ENCODE measurements at places on chromosomes 7 and 10.

- no peak for DNase-seq
Observed at GRCh38 chr10:10609379-10609955, 408.2 kb upstream of the CELF2 start.

DNA sequence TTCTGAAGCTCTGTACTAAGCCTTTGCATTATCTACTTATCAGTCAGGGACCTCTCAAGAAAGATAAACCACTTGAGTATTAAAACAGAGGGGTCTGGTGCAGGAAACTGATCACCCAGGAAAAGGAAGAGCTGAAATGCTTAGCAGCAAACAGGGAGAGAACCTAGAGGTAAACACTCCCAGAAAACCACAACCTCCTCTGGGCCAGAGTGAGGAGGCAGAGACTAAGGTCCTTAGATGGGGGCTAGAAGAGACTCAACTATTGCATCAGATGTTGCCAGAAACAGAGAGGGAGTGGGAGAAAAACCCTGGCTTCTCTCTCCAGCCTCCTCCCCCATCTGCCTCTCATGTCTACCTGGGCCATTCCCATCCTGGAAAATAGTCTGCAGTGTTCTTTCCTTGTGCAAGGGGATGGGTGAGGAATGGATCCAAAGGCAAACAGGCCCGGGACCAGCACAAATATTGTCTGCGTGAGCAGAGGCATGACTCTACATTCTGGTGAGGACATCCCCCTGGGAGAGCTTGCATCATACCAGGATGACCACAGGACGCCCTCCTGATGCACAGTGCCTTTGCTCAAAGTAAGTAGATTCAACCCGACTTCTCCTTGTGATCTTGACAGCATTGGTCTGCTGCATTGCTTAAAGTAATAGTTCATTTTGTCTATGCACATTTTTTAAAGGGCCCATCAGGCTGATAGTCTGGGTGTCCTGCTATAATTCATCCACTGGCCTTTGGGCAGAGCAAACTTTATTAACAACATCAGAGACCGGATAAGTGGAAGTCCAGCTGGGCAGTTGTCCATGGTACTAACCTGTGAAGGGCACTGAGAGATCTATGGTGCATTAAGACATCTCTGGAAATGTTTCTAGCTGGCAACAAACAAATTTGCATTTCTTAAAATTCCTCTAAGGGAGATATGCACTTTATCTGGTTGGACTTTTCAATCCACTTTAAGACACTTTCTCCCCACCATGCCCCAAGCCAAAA lies 22.4 kb upstream of the ODAD2 start:
- DNase-seq, result no peak

GRCh38 chr7:131012477-131013031 lies 278.5 kb upstream of the KLF14 start:
- DNase-seq, result no peak

DNA sequence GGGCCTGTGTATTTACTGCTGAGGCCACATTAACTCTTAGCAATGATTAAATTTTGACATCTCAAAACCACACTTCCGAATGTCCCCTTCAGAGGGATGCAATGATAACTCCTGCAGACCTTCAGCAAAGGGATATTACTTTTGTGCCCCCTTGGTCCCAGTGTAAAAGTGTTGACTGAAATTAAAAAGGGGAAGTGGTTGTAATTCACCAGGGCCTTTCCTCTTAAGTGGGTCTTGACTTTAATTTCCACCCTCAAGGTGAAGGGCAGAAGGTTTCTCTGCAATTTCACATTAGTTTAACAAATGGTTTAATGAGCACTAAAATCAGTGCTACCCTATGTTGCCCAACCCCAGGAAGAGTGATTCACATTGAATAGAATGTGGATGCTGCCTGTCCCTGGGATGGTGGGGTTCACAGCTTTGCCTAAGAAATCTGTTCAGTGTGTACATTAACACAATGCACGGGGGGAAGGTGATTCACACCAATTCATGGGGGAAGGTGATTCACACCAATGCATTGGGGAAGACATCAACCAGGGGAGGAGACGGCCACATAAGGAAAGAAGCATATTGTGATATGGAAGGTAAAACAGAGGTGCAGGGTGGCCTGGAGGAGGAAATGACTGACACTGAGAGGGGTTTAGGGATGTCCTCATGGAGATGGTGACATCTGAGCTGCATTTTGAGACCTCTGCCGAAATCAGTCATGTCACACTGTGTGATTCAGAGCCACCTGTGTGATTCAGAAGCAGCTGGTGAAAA lies 19.4 kb upstream of the TNS3 start:
- DNase-seq, result no peak

DNA sequence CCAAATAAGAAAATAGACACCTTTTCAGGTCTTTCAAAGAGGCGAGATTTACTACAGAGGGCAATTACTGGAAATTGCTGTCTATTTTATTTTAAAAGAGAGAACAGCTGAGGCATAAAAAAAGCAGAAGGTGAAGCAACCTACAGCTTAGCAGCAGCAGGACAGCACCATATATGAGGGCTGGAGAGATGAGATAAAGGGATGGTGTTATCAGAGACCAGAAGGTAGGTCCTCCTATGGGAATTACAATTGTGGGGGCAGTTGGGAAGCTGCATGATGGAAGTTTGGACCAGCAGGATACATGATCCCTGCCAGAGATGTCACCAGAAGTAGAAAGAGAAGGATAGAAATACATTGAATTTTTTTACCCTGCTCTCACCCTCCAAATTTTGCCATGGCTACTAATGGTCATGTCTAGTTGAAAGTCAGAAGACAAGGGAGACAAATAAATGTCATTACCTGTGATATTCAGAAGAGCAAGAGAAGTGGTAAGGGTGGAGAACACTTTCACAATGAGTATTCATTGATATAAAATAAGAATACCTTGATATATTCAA lies 77.2 kb upstream of the CALCR start:
- DNase-seq, result no peak

DNA sequence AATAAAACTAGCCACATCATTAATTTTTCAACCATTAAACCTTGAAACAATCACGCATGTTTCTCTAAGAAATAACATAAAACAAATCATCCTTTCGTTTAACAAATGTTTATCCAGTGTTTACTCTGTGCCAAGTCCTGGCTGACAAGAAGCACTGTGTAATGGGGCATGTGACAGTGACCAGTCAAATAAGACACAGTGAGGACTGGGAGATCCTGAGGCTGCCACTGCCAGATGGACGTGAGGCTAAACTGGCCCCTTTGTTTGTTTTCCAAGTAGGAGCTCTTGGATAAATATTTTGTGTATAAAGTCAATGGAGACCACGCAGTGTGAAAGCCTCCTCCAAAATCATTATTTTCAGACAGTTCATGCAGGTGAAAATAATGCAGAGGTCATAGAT lies 626.2 kb downstream of the SUGCT start:
- no peak for DNase-seq

DNA sequence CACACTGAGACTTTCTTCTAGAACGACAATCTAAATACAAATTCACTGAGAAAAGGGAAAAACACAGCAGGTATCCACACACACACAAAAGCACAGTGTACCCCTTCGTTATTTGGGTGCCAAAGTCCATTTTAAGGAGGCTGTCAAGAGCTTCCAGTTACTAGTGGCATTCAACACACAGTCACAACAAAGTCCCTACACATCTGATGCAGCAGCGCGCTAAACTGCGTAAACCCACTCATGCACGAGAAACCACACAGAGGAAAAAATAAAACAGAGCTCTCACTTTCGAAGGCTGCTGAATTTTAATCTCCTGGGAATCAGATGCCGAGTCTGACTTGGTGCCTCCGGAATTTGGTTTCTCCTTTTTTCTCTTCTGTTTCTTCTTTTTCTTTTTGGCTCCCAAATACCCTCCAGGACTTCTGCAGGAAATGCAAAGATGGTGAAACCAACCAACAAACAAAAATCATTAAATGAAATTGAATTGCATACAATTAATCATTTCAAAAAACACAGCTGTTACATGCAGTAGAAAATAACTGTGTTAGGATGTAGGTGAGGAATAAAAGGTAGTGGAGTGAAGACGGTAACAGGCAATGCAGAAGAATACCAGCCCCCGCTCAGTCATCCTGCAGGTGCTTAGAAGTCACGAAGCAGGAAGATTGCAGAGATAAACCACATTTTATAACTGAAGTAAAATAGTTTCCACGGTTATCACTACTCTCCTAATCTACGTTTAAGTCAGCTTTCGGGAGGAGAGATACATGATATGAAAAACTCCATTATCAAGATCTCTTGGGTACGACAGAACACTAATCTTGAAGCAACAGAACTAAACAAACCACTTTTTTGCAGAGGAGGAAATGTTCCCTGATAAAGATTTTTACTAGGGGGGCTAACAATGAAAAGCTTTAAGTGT lies 27.1 kb downstream of the NMT2 start:
- no peak for DNase-seq

DNA sequence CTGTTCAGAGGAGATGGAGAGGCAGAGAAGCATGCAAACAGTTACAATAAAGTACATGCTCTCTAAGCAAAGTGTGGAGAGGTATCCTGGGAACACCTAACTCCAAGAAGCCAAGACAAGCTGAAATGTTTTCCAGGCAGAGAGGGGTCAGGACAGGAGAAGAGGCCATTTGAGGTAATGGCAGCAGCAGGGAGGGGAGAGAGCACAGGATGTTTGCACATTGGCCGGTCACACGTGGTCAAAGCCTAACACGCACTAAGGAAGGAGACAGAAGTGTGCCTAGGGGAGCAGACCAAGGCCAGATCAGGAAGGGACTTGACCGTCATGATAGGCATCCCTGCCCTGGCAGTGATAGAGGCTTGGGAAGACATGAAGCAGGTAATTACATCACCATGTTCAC lies 101.5 kb downstream of the CTTNBP2 start:
- DNase-seq, result no peak

DNA sequence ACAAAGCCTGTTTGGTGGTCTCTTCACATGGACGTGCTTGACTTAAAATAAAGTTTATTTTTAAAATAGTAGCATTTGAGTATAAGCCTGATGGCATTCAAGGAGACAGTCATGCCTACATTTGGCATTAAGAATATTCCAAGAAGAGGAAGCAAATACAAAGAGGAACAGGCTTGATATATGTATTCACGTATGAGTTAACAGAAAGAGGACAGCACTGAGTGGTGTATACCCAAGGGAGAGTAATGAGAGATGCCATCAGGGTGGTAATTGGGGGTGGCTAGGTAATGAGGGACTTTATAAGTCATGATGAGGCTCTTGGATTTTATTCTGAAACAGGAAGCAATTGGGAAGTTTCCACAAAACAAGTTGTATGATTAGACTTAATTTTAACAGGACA lies 363.3 kb downstream of the SEMA3D start:
- DNase-seq, result no peak

DNA sequence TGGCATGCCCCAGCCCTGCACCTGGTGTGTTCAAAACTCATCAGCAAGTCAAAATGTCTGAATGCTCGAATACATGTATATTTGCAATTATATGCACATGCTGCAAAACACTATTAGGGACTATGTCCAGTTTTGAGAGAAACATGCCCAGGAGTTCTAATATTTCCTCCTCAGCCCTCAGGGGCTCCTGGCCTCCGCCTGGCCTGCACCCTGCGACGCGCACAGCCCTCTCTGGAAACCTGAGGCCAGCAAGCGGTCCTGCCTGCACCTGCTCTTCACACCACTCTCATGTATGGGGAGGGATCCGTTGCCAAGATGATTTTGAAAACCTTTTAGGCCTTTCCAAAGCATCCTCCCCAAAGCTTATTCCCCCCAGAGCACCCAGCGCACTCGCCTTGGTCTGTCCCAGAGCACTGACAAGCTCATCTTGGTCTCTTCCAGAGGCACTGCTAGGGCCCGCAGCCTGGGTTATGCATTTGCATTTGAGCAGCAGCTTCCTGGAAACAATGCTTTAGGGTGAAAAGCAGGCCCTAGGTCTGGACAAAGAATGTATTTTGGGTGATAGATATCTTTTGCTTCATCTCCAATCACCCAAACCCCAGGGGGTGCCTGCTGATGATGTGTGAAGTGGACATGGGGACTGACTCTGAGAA lies 22.6 kb upstream of the CNPY1 start:
- no peak for DNase-seq

DNA sequence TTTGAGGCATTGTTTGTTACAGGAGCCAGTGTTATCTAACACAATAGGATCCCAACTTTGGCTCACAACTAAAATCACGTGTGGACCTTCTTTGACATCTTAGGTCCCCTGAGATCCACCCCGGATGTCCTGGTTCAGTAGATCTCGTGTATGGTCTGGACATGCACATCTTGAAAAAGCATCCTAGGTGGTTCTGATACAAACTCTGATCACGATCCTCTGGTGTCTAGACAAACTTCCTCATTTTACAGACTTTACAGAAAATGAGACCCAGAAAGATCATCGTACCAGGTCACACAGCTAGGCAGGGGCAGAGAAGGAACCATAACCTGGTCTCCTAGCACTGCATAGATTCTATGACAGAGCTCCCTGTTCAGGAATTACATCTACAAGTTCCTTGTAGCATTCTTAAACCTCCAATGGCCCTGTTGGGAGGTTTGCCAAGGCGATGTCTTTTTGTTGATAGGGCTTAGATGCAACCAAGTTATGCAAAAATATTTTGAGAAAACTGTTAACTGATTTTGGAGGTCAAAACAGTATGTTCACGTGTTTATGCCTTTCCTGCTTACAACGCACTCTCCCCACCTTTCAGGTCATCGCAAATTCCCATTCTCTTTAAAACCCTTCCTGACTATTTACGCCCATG lies 30.8 kb upstream of the CHST15 start:
- no peak for DNase-seq

- no peak for DNase-seq
Observed at GRCh38 chr10:63644418-63645142, 123.4 kb downstream of the REEP3 start.

DNA sequence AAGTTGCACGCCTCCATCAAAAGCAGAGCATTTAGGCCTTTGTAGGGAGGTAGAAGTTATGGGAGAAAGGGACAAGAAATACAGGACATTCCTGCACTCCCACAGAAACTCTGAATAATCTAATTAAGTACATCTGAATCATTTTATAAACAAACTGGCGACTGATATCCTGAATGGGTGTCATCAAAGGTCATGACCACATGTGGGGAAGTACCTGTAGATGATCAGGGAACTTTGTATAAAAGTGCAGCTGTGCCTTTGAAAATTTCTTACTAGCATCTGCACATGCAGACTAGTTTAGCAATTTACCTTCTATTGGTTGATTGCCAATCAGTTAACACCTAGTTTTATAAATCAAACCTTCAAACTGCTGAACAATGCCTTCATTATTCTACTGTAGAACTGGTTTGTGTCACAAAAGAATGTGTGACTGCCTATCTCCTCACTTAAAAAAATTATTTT lies 17.1 kb downstream of the STEAP4 start:
- no peak for DNase-seq
